ENCODE measurements at places on chromosomes 11 and 22.

DNA sequence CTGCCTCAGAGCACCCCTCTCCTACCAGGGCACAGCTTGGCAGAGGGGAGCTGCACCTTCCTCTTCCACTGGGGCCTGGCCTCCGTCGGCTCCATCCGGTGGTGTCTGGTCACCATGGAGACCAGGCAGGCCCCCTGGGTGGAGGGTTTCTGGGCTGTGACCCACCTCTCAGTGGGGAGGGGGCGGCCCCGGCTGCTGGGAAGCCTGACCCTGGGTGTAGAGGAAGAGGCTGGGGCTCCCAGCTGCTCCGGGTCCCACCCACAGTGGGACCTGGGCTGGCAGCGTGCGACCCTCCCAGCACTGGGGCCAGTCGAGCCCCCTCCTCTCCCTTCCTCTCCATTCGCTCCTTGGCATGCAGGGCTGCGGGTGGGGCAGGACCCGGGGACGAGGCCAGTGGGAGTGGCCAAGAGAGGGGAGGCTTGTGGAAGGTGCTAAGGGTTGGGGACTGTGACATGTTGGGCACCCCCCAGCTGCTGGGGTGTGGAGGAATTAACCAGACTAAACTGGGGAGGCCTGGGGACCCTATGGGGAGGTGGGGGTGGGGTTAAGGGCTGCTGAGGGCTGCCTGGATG, 46.8 kb downstream of the BRSK2 start:
- no peak for DNase-seq

DNA sequence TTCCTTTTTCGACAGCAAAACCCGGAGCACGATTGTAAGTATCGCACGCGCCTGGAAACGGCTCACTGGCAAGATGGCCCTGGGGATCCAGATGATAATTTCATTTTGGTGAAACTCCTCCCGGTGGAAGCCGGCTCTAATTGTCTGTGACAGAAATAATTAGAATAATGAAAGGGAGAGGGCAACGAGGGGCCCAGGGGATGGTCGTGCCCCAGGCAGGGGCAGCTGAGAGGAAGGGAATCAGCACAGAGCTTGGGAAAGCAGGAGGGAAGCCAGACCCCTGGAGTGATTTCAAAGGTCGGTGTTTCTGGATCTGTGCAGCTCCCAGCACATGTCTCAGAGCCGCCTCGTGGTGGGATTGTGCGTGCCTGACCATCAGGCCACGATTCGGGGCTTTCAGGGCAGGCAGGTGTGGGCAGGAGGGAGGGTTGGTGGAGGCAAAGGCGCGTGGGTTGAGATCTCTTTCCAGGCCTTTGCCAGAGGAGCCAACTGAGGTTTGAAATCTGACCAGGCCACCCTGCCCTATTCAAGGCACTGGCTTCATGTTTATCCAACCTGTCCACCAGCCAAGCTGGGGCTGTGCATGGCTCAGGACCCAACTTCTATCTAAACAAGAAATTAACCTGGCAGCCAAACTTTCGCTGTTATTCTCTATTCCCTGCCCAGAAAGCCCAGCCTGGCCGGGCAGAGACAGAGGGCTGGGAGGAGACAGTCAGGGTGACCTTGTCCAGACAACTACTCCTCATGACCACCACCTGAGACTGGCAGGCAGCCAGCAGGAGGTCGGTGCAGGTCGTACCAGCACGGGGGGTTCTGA, 27.8 kb downstream of the ANO1 start:
- DNase-seq = no peak

- peak; percentile 59 for DNase-seq
Observed at GRCh38 chr11:68942095-68942620, 38.5 kb downstream of the IGHMBP2 start.

- DNase-seq = no peak
Observed at GRCh38 chr11:257766-258493, 20.3 kb upstream of the NLRP6 start.

DNA sequence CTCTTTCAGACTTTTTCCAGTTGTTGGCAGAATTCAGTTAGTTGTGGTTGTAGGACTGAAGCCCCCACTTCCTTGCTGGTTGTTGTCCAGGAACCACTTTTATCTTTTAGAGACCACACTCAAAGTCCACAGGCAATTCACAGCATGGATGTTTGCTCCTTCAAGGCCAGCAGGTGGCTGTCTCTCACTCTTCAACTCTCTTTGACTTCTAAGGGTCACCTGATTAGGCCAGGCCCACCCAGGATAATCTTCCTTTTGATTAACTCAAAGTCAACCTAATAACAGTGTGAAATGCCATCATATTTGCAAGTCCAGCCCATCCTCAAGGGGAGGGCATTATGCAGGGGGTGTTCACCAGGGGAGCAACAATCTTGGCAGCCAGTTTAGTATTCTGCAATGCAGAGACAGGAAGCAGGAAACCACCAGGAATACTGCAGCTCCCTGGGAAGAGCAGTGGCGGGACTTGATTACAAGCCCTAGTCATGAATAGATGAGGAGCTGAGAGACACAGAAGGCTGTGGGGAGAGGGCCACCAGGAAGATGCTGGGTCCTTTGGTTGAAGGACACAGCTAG, 52.4 kb downstream of the LRRC74B start:
- DNase-seq = no peak

GRCh38 chr11:130077671-130078070, 8.0 kb downstream of the APLP2 start:
- no peak for DNase-seq

DNA sequence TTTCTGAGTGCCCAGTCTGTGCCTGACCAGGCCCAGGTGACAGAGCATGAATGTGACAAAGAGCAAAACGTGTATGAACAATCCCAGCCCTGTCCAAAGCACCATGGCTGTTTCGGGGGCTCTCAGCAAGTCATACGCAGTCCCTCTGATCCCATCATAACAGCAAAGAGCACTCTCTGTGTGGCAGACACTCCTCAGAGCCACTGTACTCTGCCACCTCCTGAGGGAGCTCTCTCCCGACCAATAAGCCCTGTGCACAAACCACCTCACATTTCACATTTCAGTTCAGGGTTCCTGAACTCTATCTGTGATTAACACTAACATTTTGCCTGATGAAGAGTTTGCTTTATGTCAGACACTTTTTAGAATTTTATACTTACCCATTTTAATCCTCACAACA, 6.6 kb downstream of the DGCR2 start:
- no peak for DNase-seq

GRCh38 chr11:12642040-12642439, 32.2 kb upstream of the TEAD1 start:
- DNase-seq = peak; percentile 25

DNA sequence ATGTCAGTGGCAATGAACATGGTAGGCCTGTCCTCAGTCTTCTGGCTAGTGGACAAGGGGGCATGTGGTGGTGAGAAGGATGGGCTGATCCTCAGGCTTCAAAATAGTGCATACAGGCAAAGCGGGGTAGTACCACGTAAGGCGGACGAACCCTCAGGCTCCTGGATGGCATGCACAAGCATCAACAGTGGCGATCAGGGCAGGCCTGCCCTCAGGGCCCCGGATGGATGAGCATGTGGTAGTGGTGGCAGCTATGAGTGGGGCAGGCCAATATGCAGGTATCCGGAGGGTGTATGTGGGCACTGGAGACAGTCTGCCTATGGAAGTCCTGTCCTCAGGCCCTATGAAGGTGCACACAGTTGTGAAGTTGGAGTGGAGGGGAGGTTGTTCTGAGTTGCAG, 163.8 kb downstream of the GUCY1A2 start:
- DNase-seq = no peak

DNA sequence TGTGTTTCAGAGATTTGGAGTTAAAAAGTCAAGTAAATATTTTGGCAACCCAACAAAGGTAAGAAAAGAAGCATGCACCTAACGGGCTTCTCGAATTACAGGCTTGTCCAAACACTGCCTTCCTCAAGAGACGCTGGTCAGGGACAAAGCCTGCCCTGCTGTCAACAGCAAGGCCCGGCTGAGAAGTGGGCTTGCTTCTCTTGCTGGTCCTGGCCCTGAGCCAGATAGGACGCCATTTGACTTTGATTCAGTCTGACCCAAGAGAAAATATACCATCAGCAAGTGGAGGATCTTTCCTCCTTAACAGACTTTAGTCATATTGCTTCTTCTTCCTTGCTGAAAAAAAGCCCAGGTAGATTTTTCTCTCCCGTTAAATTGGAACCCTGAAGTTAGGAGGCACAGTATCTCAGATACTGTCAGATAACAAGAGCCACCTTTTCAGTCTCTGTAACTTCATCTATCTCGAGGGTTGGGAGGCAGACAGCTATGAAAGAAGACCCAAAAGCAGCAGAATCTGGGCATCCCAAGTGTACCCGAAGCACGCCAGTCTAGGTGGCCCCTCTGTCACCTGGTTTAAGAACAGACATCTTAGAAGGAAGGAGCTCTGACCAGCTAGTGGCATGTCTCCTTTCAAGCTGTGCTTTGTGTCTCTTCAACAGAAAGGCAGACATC, 57.5 kb downstream of the C22orf31 start:
- no peak for DNase-seq

GRCh38 chr11:71222318-71223080, 29.9 kb downstream of the SHANK2 start:
- no peak for DNase-seq

DNA sequence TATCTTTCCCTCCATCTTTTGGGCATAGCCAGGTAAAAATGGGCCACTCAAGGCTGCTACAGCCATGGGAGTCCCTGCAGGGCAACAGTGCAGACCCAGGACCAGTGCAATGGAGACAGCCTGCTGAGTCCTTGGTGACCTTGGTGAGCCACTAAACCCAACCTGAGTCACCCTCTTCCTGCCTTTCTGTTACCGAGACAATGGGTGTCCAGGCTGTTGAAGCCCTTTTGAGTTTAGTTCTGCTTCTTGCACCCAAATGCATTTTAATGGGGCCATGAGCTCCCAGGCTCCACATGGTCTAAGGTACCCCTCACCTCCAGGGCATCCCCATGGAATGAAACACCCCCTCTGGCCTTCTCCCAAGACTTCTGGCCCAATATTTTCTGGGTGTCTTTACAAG, 874 bp upstream of the PLAAT4 start:
- no peak for DNase-seq

DNA sequence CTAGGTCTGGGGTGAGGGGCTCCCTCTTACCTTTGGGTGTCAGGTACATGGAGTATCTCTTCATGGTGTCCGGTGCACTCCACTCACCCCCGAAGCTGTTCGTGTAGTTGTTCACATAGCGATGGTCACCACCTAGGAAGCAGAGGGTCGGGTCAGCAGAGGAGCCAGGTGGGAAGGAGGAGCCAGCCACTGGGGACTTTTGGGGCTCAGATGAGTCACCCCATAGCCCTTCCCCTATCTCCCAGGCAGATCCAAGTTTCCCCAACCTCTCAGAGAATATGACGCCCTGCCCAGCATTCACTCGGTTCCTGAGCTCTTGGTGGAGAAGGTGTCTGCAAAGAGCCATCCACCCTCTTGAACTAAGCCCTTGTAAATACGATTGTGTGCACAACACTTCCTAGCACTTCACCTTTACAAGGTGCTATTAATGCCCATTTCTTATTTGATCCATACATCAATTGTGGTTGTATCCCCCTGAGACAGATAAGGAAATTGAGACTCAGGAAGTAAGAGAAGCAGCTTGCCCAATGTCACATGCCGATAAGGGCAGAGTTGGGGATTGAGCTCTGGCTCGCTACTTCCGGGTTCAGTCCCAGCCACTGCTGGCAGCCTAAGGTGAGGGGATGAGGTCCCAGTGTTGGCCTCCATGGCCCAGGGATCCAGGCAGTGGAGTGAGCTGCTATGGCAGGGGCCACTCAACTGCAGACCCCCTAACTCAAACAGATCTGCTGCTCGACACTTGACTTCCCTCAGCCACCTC, 14.8 kb downstream of the TRIM29 start:
- DNase-seq = no peak

DNA sequence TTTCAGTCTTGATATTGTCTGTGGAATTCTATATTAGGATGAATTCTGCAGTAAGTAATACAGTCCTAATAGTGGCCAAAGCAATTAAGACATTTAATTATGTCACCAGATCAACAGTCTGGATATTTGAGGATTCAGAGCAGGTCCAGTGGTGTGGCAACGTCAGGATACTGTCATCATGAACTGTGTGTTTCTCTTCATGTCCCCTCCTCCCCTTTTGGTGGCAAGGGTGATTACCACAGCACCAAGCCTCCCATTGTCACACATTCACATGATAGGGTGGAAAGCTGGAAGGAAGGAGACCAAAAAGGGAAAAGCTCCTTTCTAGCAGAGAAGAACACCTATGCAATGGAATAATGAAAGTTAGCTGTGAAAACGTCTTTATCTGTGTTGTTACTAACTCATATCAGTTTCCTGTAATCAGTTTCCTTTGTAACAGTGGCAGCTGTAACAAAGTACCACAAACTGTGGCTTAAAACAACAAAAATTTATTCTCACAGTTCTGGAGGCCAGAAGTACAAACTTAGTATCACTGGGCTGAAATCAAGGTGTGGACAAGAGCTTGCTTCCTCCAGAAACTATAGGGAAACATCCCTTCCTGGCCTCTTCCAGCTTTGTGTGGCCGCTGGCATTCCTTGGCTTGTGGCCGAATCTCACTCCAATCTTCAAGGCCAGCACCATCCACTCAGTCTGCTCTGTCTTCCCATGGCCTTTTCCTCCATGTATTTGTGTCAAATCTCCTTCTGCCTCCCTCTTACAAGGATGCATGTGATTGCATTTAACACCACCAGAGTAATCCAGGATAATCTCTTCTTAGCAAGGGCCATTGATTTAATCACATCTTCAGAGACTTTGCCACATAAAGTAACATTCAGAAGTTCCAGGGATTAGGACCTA, 6.5 kb upstream of the RBM14 start:
- no peak for DNase-seq

GRCh38 chr11:19447150-19447566, 206.4 kb upstream of the E2F8 start:
- DNase-seq = no peak

- no peak for DNase-seq
Observed at GRCh38 chr22:45968003-45968650, 8.8 kb downstream of the WNT7B start.

- no peak for DNase-seq
Observed at GRCh38 chr11:37957717-37958116, 1359.7 kb upstream of the RAG2 start.

DNA sequence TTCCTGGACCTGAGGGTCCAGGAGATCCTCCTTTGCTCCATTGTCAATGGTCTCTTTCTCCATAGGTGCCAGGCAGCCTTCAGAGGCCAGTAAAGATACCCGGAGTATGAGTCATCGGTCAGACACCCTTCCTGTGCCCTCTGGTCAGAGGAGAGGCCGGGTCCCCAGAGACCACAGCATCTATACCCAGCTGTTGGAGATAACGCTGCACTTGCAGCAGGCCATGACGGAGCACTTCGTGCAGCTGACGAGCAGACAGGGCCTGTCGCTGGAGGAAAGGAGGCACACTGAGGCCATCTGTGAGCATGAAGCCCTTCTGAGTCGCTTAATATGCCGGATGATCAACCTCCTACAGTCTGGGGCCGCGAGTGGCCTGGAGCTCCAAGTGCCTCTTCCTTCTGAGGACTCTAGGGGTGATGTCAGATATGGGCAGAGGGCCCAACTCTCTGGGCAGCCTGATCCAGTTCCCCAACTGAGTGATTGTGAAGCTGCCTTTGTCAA, at the start of gene ACCSL:
TSS of gene ACCSL (plus strand) at position 51 of the 501 bp plus-strand sequence. CDS start at position 107, 56 bp downstream.
- no peak for DNase-seq

- DNase-seq = peak; percentile 95
Observed at GRCh38 chr22:42933485-42934091, 76.5 kb upstream of the ARFGAP3 start.

Data from adipocyte (in vitro differentiated cells).